ENCODE measurements at places on chromosomes 16 and 17. TPM values are rescaled to one million over a fixed set of nuclear protein-coding genes. Genes with fewer than 3 reads are reported as not detected.

GRCh38 chr16:89290887-89291286 lies 73.4 kb downstream of the ZNF778 start:
- H3K4me1 ChIP-seq, result no peaks in the 10 kb centered on the region
- H3K27me3 ChIP-seq, result no peaks in the 10 kb centered on the region
- no peak overlapping the region for H3K4me3 ChIP-seq
- DNase-seq, result no peak
- H3K27ac ChIP-seq, result no peak overlapping the region

DNA sequence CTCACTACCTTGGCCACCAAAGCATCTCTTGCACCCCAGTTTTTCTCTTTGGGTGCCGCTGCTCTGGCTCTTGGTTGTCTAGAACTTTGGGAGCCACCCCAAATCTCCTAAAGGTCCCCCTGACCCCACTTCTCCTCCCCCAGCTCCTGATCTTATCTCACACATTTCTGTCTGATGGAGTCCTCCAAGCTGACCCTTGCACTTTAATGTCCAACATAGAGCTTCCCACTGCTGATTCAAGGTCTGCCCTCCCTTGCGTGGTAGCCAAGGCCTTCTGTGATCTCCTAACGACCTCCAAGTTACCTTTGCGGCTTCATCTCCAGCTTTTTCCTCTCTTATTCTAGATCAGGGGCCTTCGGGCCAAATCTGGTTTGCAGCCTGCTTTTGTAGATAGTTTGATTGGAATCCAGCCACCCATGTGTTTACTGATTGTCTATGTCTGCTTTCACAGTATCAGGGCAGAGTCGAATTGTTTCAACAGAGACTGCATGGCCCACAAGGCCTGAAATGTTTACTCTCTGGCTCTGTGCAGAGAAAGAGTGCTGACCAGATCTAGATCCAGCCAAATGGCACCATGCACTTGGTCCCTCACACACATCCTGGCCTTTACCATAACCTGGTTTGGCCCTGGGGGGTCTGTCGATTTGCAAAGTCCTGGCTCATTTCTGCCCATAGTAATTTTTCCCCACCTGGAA lies 168.6 kb downstream of the HAPSTR1 start:
- H3K4me1 ChIP-seq, result no peaks in the 10 kb centered on the region
- H3K36me3 ChIP-seq, result no peaks in the 10 kb centered on the region

- no peak overlapping the region for H3K4me3 ChIP-seq
- DNase-seq, result no peak
- H3K27me3 ChIP-seq, result no peaks in the 10 kb centered on the region
- H3K27ac ChIP-seq, result no peak overlapping the region
- no peaks in the 10 kb centered on the region for H3K36me3 ChIP-seq
- peaks cover 8% of the 10 kb centered on the region for H3K4me1 ChIP-seq
Observed at GRCh38 chr17:65121368-65121767, 15.8 kb upstream of the RGS9 start.

NOB1 gene
- polyA plus RNA-seq, result 86.3 TPM

- no peak overlapping the region for H3K27ac ChIP-seq
- peak; percentile 6 for DNase-seq
- H3K27me3 ChIP-seq, result no peaks in the 10 kb centered on the region
- no peaks in the 10 kb centered on the region for H3K4me1 ChIP-seq
- H3K36me3 ChIP-seq, result no peaks in the 10 kb centered on the region
- no peak overlapping the region for H3K4me3 ChIP-seq
Observed at GRCh38 chr17:52751051-52751450, 592.5 kb upstream of the CA10 start.

GRCh38 chr16:11988258-11988978 lies 11.9 kb downstream of the SNX29 start:
- H3K4me3 ChIP-seq, result no peak overlapping the region
- no peaks in the 10 kb centered on the region for H3K27me3 ChIP-seq
- no peaks in the 10 kb centered on the region for H3K4me1 ChIP-seq
- H3K27ac ChIP-seq, result no peak overlapping the region
- no peaks in the 10 kb centered on the region for H3K36me3 ChIP-seq

GRCh38 chr16:21989133-21989532 lies 11.8 kb downstream of the PDZD9 start:
- peaks cover 5% of the 10 kb centered on the region for H3K36me3 ChIP-seq
- H3K27me3 ChIP-seq, result no peaks in the 10 kb centered on the region
- no peak overlapping the region for H3K27ac ChIP-seq
- H3K4me1 ChIP-seq, result no peaks in the 10 kb centered on the region
- no peak for DNase-seq
- H3K4me3 ChIP-seq, result no peak overlapping the region

DNA sequence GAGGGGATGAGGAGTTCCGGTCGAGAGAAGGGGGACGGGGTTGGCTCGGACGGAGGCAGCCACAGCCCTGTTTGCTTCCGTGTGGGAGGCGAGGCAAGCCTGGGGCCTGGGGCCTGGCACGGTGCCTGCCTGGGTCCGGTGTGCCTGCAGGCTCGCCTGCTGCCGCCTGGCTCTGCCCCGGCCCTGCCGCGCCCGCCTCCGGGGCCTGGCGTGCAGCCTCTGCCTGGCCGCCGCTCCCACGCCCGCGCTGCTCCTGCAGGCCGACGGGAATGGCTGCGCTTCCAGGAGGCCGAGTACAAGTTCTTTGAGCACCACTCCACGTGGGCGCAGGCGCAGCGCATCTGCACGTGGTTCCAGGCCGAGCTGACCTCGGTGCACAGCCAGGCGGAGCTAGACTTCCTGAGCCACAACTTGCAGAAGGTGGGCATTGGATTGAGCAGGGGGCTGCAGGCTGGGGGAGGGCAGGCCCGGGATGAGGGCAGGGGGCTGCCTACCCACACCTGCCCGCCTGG lies 53.1 kb downstream of the MRC2 start:
- H3K4me1 ChIP-seq, result no peaks in the 10 kb centered on the region
- no peaks in the 10 kb centered on the region for H3K27me3 ChIP-seq
- no peak overlapping the region for H3K27ac ChIP-seq
- peaks cover 88% of the 10 kb centered on the region for H3K36me3 ChIP-seq
- H3K4me3 ChIP-seq, result no peak overlapping the region

- peaks cover 90% of the 10 kb centered on the region for H3K4me1 ChIP-seq
- peak overlapping the region; percentile 99 for H3K27ac ChIP-seq
- no peak for DNase-seq
- no peaks in the 10 kb centered on the region for H3K27me3 ChIP-seq
- no peaks in the 10 kb centered on the region for H3K36me3 ChIP-seq
Observed at GRCh38 chr17:57601143-57601735, 143.9 kb downstream of the CCDC182 start.

DNA sequence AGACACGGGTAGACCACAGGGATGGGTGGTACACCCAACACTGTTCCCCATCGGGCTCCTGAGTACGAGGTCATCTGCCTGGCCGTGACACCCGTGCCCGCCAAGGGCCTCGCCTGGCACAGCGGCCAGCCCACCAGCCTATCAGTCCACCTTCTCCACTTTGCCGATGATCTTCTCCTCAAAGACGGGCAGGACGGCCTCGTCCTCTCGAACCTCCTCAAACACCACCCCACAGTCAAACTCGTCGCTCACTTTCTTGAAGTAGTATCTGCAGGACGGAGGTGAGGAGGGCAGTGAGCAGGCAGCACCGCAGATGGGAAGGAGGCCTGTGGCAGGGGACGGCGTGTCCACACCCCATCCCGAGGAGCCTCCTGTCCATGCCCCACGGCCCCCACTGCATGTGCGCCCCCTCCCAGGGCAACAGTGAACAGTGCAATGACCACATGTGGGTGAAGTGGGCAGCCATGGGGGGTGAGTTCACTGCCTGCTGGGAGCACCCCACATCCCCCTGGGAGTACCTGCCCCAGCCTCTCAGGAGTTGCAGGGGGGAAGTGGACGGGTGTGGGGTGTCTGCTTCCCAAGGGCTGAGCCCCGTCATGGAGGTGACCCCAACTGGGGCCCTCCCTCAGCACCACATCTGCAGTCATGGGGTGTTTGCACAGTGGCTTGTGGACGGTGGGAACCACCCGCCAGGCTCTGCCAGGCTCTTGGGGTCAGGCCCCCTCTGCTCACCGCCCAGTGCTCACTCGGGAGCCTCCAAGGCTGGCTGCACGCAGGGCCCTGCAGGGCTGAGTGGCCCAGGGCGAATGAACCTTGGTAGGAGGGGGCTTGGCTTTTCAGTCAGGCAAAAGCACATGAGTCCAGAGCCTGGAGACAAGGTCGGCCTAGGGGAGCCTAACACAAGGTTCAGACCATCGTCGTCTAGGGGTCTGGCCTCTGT lies 5.3 kb downstream of the PDIA2 start:
- H3K4me1 ChIP-seq, result no peaks in the 10 kb centered on the region
- H3K4me3 ChIP-seq, result no peak overlapping the region
- peaks cover 47% of the 10 kb centered on the region for H3K36me3 ChIP-seq
- no peak for DNase-seq

HBA2 gene
- polyA plus RNA-seq, result not detected

GRCh38 chr17:10613775-10614513 lies 43.2 kb downstream of the MYH3 start:
- H3K27ac ChIP-seq, result no peak overlapping the region
- no peak for DNase-seq
- H3K36me3 ChIP-seq, result no peaks in the 10 kb centered on the region
- H3K4me3 ChIP-seq, result no peak overlapping the region
- H3K27me3 ChIP-seq, result peaks cover 5% of the 10 kb centered on the region
- H3K4me1 ChIP-seq, result peaks cover 2% of the 10 kb centered on the region

DNA sequence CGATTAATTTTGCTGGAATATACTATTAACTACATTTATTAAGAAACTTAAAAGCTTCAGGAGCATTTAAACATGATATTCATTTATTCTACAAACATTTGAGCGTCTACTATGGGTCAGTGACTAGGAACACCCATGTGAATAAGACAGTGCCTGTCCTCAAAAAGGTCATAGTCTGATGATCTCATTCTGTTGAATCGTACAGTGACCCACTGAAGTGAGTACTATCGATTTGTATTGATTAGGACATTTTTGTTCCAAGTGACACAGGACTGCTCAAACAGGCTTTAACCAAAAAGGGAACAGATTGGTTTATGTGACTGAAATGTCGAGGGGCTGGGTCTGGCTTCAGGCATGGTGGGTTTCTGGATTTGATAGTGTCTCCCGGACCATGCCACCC lies 68.6 kb downstream of the WSB1 start:
- no peak for DNase-seq
- H3K27me3 ChIP-seq, result no peaks in the 10 kb centered on the region
- H3K27ac ChIP-seq, result no peak overlapping the region

DNA sequence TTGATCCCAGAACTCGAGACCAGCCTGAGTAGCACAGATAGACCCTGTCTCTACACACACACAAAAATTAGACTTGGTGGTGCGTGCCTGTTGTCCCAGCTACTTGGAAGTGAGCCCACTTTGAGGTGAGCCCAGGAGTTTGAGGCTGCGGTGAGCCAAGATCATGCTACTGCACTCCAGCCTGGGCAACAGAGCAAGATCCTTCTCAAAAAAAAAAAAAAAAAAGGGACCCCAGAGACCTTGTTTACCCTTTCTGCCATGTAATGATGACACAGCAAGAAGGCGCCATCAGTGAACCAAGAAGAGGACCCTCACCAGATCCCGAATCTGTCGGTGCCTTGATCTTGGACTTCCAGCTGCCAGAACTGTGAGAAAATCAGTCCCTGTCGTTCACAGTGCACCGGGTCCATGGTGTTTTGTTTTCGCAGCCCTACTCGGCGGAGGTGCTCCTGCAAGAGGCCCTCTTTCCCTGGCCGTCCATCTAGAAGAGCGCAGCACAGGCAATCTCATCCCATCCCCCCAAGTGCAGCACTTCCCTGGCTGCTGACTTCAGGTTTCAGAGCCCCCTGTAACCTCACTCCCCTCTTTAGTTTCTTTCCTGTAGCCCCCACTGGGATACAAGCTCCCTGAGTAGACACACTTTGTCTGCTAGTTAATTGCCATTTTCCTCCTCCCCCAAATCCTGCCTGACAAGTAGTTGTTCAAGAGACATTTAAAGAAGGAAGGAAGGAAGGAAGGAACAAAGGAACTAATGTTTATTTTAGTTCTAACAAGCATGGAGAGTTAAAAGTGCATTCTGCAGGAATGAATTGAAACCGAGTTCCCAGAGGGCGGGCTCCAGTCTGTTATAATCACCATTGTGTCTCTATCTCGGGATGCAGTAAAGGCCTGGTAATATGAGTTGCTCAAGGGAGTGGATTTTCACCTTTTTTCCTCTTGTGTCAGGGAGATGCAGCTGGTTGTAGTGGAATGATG lies 115.3 kb downstream of the SNX29 start:
- no peaks in the 10 kb centered on the region for H3K27me3 ChIP-seq
- no peak for DNase-seq
- H3K27ac ChIP-seq, result no peak overlapping the region
- peaks cover 3% of the 10 kb centered on the region for H3K4me1 ChIP-seq
- no peak overlapping the region for H3K4me3 ChIP-seq
- no peaks in the 10 kb centered on the region for H3K36me3 ChIP-seq

PRRT2 gene
- polyA plus RNA-seq, result 29.3 TPM

GRCh38 chr16:29805232-29806098 lies 864 bp upstream of the MAZ start:
- peak; percentile 96 for DNase-seq
- H3K4me3 ChIP-seq, result peak overlapping the region; percentile 60
- peaks cover 37% of the 10 kb centered on the region for H3K4me1 ChIP-seq
- peaks cover 22% of the 10 kb centered on the region for H3K36me3 ChIP-seq
- H3K27me3 ChIP-seq, result no peaks in the 10 kb centered on the region

DNA sequence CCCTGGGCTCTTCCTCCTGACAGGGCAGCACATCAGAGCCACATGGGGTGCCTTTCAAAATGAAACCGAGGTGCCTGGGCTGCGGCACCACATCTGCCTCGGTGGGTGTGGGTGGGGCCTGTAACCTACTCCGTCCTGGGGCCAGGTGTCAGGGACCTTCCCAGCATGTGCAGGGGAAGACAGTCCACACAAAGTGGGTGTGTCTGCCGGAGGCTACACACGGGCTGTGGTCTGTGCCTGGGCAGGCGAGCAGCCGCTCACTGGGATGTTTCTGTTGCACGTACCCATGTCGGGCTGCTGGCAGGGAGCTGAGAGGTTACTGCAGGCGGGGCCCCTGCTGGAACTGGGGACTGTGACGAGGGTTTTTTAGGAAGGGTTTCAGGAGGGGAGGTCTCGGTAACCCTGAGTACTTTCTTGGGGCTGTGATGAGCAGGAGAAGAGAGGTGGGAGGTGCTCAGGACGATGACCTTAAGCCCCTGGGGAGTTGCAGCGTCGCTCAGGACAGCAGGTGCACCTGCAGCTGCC lies 351.2 kb downstream of the SEC14L1 start:
- H3K27ac ChIP-seq, result no peak overlapping the region
- peaks cover 4% of the 10 kb centered on the region for H3K4me1 ChIP-seq
- H3K36me3 ChIP-seq, result peaks cover 72% of the 10 kb centered on the region
- H3K27me3 ChIP-seq, result no peaks in the 10 kb centered on the region

- no peak overlapping the region for H3K4me3 ChIP-seq
- H3K27ac ChIP-seq, result no peak overlapping the region
- H3K4me1 ChIP-seq, result peaks cover 31% of the 10 kb centered on the region
- peaks cover 23% of the 10 kb centered on the region for H3K36me3 ChIP-seq
Observed at GRCh38 chr17:8158267-8159031, 4.3 kb downstream of the VAMP2 start.

GNGT2 gene
- polyA plus RNA-seq, result 11.0 TPM

Measured in SK-N-SH (cell line).